ENCODE measurements at places on chromosomes 6 and 20.
A peak's percentile ranks its signal among the peaks of the same experiment; 100 is the strongest.

- DNase-seq, result no peak
Measured at GRCh38 chr6:108957221-108957620, 109.0 kb downstream of the ARMC2 start.

GRCh38 chr6:139883776-139884175 is 509.3 kb upstream of the CITED2 start:
- no peak for DNase-seq

GRCh38 chr20:41469868-41470267 is 103.2 kb upstream of the EMILIN3 start:
- no peak for DNase-seq

- no peak for DNase-seq
Measured at GRCh38 chr6:129607581-129608186, 102.3 kb downstream of the ARHGAP18 start.

GRCh38 chr6:132872923-132873322 is 58.6 kb downstream of the RPS12 start:
- DNase-seq, result no peak

DNA sequence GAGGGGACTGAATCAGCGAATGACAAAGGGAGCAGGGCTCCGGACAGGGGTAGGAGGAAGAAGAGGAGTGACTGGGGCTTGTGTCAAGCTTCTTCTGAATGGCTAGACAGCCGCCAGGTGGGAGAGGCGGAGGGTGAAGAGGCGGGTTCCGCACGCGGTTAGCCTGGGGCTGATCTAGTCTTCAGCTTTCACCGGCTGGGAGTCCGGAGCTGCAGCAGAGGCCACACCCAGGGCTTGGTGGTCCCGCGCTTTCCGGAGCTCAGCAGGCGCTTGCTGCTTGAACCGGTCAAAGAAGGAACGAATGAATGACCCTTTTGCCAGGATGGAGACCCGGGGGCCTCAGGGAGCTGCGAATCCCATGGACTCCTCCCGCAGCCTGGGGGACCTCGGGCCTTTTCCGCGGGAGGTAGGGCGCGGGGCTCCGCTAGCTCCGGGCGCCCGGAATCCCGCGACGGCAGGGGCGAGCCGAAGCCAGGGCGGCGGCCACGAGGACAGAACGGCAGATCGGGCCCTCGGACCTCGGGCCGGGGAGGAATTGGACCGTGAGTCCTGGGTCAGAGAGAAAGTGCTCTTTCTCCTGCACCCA is at the start of gene C6orf141:
Gene C6orf141 (plus strand): TSS at position 177 of the 586 bp plus-strand sequence. CDS start 125 bp downstream, at position 302.
- no peak for DNase-seq

DNA sequence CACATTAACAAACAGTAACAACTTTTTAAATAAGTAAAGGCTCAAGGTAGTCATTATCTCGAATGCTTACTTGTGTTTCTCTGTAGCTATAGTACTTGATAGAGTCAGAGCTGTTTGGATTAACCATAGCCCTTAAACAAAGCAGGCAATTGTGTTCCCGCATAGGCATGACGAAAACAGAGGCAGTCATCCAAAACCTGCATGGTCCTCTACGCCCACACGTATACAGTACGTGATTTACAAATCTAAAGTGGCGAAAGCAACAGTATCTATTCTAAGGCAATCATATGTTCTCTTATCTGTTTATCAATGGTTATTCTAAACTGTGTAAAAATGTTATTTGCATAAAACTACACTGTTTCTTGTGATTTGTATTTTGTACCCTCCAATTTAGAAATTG is 31.8 kb downstream of the HFE start:
- no peak for DNase-seq

- no peak for DNase-seq
Measured at GRCh38 chr20:38990728-38991127, 28.6 kb downstream of the DHX35 start.

- no peak for DNase-seq
Measured at GRCh38 chr6:127347178-127347577, 3.8 kb upstream of the ECHDC1 start.

DNA sequence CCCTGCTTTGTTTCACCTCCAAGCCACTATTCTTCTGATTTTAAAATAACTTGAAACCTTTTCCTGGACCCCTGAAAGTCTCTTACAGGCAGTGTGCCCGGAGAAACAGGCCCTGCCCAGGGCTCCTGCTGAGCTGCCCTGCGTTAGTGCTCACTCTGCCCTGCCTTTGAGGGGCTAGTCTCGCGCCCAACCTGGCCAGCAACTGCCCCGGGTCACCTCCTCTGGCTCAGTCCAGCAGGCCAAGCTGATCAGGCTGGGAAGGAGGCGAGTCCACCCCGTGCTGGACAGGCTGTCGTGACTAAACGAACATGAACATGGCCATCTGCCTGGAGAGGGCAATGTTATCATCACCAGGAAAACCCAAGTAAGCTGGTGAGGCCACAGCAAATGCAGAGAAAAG is 245.4 kb downstream of the ANKRD60 start:
- no peak for DNase-seq

- DNase-seq, result no peak
Measured at GRCh38 chr6:51339728-51340127, 521.1 kb downstream of the TFAP2B start.

GRCh38 chr6:77089776-77090175 is 373.5 kb downstream of the HTR1B start:
- no peak for DNase-seq

DNA sequence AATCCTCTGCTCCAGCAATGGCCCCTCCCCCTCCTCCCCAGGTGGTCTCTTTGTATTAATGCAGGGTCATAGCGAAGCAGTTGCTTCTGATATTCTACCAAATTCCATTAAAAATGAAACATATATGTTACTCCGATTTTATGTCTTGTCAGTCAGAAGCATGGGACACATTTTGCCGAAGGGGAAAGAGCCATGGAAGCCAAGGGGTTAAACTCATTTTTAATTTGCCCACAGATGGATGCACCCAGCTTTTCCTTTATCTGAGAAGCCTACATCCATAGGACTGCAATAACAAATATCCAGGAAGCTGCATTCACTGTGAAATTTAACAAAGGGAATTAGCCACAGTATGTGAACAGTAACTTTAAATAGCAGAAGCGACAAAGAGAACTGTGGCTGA is 688.2 kb downstream of the QKI start:
- DNase-seq, result no peak

DNA sequence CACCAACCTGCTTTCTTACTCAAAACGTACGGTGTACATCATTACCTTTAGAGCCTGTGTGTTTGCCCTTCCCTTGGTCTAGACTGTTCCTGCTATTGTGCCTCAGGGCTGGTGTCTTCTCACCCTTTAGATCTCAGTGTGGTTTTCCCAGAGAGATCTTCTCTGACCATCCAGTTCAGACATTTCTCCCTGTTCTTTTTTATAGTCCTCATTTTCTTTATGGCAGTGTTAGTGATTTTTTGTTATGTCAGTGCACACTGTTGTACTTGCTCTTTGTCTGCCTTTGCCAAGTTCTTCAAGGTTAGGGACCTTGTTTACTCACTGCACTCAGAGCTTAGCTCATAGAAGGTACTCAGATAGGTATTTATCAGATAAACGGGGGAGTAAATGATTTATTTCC is 82.8 kb downstream of the ATRN start:
- no peak for DNase-seq

- no peak for DNase-seq
Measured at GRCh38 chr20:61789329-61789728, 276.4 kb downstream of the TAF4 start.

DNA sequence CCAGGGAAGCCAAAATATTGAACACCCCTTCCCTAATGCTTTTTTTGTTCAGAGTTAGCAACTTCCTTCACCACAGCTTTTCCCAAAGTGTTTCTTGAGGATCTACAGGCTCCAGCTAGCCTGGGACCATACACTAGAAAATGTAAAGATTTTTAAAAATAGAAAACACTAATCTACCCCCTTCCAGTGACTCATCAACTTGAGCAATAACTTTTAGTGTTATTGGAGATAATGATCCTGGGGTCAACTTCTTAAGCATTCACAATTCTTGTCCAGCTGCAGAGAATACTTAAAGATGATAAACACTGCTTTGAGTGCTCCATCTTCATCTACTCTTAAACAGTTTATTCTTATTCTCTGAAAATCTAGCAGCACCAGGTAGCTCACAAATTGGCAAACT is 131.6 kb downstream of the COL9A1 start:
- DNase-seq, result no peak

DNA sequence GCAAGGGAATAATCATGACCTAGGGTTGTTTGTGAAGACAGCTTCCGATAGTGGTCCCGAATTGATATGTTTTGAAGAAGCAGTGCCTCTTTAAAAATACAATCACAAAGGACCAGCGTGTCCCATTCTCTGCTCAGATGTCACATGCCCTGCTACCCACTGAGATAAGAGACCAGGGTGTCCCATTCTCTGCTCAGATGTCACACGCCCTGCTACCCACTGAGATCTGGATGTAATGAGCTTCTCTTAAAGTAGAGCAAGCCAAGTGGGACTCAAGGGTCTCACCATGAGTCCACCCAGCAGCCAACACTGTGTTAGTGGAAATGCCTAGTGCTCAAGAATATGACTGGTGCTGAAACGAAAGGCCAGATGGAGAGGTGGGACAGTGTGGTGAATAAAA is 22.2 kb downstream of the RIN2 start:
- DNase-seq, result no peak

GRCh38 chr6:142014515-142014914 is 118.2 kb upstream of the GJE1 start:
- DNase-seq, result no peak

GRCh38 chr6:79201143-79201542 is 33.3 kb downstream of the HMGN3 start:
- DNase-seq, result no peak

- DNase-seq, result no peak
Measured at GRCh38 chr20:62570403-62570802, 71.9 kb upstream of the SLCO4A1 start.

- DNase-seq, result no peak
Measured at GRCh38 chr6:167495506-167496401, 170.9 kb downstream of the TTLL2 start.

- DNase-seq, result peak; percentile 71
Measured at GRCh38 chr6:142845624-142846458, 99.1 kb downstream of the HIVEP2 start.

GRCh38 chr6:53725791-53726575 is 60.4 kb upstream of the KLHL31 start:
- DNase-seq, result peak; percentile 79

- no peak for DNase-seq
Measured at GRCh38 chr6:143586557-143586956, 75.0 kb upstream of the FUCA2 start.

DNA sequence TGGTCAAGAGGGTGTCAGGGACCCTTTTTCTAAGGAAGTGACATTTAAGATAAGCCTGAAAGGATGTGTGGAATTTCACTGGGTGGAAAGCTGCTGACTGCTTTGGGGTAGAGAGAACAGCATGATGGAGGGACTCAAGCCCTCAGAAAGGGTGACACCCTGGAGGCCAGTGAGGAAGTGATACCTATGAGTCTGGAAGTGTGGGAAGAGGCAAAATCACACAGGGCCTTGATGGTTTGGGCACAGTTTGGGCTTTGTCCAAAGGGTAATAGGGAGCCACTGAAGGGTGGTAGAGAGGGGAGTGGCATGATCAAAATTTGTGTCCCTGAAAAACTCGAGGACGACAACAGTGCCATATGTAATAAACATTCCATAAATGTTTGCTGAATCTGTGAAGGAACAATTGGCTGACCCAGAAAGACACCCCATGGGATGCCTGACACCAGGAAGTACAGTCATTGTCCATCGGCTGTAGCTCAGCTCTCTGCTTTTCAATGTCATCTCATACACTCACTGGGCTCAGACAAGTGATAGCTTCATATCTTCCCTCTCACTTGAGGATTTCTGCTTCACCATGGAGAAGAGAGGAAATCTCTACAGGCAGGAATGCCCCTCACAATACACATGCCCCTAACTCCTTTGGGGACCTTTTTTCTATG is 21.3 kb downstream of the CASS4 start:
- no peak for DNase-seq

DNA sequence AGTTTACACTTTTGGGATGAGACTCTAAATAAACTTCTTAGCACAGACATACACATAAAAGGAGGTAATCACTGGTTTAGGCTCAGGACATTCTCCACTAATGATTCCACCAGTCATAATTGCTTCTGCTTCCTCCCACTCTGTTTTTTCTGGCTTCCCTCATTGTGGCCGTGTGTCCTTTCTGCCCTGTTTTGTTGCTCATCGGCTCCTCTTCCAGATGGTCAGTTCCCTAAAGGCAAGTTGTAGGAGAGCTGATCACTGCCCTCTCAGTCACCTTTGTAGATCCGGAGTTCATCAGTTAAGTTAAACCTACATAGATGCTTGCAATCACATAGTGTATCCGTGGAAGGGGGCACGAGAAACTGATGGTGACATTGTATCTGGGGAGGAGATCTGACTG is 200.5 kb upstream of the ARG1 start:
- DNase-seq, result no peak

GRCh38 chr20:43472671-43473380 is 15.1 kb downstream of the SRSF6 start:
- DNase-seq, result no peak

- peak; percentile 43 for DNase-seq
Measured at GRCh38 chr6:153131037-153131981, at the start of gene RGS17. Gene RGS17 (minus strand): TSS chr6:153131282. CDS start chr6:153044018, 87,264 bp downstream.

GRCh38 chr20:33477386-33478234 is 12.3 kb upstream of the CBFA2T2 start:
- no peak for DNase-seq

GRCh38 chr6:75689576-75689975 is 59.5 kb upstream of the MYO6 start:
- no peak for DNase-seq

GRCh38 chr6:2432292-2432691 is 186.9 kb upstream of the GMDS start:
- DNase-seq, result no peak

DNA sequence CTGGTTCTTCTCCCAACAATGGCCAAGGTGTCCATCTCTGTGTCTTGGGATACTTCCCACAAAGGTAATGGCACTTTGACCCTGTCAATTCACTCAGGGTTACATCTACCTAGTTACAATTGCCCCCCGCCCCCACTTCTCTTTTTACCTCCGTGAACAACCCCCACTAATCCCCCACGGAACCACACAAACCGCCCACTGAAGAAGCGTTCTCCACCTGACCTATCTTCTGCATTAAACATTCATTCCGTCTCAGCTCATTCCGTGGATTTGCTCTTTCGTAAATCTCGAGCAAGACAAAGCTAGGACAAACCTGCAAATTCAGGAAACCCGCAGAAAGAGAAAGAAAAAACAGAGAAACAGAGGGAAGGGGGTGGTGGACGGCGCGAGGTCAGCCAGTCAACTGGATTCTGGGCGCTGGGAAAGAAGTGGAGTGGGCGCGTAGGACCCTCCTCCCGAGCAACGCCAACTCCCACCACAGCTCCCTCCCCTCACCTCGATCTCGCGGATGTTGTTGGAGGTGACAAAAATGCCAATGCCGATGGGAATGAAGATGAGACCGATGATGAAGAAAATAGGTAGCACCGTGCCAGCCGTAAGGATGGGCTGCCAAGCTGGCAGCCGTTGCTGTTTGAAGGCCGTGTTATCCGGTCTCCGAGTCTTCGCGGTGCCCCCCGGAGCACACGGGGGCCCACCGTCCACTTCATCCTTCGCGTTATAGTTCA is 523 bp downstream of the TMEM30A start:
- DNase-seq, result no peak

Data from CD4-positive, alpha-beta T cell treated with Interleukin-6 for 4 hours (primary cell).